ENCODE measurements at places on chromosomes 4 and X.

DNA sequence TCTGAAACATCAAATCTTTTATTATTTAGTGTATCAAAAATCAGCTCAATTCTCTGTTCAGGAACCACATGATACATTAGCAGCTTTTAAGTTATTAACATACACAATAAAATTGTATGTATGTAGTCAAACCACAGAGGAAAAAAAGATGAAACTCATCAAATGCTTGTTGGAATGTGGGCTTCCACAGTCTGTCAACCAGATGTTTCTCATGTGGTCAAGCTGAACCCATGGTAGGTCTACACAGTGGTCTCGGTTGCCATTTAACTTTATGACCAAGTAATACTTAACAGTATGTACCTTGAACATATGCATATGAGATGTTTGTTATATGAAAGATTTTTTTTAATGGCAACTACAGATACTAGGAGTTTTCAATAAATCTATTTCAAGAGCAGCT is 427.8 kb downstream of the IL15 start:
- DNase-seq: no peak

GRCh38 chrX:100449696-100450608 is 39.9 kb upstream of the PCDH19 start:
- DNase-seq: no peak

DNA sequence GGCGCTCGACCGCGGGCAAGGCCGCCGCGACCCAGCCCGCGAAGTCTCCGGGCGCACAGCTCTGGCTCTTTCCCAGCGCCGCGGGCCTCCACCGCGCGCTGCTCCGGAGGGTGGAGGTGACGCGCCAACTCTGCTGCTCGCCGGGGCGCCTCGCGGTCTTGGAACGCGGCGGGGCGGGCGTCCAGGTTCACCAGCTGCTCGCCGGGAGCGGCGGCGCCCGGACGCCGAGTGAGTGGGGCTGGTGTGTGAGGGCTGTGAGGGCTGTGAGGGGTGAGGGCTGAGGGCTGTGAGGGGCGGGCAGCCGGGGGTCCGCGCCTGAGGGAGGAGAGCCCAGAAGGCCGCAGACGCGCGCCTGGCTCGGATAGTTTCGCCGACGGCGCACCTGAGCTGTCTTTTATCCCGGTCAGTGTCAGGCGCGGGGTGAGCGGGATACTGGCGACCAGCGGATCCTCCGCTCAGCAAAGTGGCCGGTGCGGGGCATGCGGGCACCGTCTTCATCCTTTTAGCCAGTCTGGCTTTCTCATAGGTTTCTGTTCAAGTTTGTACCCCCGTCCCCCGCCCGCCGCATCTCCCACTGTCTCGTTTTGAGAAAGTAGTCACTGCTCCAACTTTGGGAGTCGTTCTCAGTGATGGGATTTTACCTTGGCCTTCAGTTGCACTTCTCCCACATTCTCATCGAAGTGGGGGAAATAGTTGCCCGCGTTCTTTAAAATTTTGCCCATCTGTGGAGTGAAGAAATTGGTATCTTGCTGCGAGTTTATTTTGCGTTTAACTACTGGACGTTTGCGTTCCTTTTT is 586 bp downstream of the HERC5 start:
- peak; percentile 66 for DNase-seq

DNA sequence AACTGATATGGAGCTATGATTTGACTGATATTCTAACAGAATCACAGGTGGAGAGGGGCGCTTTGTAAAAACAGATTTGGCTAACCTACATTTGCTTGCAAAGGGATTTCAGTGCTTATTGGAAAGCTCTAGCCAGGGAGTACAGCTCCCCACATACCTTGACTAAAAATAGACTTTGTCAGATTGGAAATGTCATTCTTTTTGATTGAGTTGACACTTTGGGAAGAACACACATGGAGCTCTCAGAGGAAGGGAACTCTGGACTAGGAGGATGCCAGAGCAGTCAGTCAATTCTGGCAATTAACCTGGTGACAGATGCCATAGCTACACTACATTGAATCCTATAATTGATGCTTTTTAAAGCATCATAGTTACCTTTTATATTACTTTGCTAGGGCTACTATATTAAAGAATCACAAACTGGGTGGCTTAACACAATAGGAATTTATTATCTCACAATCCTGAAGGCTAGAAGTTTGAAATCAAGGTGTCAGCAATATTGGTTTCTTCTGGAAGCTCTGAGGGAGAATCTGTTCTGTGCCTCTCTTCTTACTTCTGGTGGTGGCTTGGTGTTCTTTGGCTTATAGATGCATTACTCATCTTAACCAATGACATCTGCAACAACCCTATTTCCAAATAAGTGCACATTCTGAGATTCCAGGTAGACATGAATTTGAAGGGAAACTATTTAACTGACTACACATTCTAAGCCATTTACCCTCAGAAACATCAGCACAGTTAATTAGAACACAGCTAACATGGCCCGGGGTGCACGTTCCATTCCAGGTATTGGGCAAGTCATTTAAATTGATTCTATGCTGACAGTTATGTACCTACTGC is 8.4 kb upstream of the HERC3 start:
- DNase-seq: no peak

DNA sequence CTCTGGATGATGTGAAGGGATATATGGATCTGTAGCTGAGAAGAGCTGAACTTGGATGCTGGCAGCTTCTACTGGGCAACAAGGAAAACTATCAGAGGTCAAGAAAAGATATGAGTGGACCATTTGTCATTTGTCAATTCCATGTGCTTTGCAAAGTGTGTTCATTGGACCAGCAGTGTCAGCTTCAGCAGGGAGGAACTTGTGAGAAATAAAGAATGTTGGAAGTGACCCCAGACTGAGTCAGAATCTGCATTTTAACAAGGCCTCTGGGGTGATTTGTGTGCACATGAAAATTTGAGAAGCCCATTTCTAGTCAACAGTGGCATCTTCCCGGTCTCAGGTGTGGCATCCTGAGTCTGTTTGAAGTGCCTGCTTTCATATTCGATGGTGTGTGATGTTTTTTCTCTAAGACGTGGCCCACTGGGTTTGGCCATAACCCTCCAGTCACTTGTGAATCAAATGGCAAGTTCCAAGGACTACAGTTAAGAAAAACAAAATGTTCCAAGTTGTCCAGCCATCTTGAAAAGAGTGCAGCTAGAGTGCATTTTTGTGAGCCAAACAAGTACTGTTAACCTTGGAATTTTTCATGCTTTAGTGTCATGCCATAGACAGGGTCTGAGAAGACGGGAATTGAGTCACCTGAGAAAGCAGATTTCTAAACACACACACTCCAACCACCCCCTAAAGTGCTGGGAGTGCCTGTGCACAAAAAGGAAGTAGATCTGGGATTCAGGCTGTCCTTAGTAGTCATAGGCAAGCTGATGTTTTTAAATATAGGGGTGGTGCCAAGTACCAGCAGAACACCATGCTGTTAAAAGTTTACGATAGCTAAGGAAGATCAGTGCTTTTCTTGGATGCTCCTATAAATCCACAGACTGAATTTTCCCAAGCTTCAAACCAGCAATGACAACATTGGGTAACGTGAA is 26.4 kb downstream of the GPM6B start:
- no peak for DNase-seq

- DNase-seq: no peak
Measured at GRCh38 chr4:34158878-34159277, 2085.4 kb downstream of the ARAP2 start.

DNA sequence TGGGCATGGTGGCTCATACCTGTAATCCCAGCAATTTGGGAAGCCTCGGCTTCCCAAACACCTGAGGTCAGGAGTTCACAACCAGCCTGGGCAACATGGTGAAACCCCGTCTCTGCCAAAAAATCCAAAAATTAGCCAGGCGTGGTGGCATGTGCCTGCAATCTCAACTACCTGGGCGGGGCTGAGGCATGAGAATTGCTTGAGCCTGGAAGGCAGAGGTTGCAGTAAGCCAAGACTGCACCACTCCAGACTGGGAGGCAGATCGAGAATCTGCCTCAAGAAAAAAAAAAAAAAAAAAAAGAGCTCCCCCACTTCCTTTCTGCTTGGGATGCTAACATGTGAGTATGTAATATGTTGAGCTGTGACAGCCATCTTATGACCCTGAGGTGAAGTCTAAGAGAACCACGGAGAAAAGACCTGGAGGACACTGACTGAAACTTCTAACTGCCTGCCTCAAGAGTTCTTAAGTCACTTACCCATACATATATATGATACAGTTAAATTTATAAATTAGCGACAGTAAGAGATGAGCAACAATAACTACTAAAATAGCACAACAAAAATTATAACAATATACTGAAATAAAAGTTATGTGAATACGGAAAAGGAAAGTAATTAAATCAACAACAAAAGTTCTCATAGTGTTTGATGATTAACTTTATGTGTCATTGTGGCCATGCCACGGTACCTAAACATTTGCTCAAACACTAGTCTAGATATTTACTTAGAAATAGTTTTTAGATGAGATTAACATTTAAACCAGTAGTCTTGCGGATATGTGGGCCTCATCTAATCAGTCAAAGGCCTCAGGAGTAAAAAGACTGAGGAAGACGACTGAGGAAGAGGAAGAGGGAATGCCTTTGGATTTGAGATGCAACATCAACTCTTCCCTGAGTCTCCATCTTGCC is 178.3 kb downstream of the OPHN1 start:
- no peak for DNase-seq

- DNase-seq: no peak
Measured at GRCh38 chr4:158949099-158949498, 153.8 kb upstream of the RAPGEF2 start.

DNA sequence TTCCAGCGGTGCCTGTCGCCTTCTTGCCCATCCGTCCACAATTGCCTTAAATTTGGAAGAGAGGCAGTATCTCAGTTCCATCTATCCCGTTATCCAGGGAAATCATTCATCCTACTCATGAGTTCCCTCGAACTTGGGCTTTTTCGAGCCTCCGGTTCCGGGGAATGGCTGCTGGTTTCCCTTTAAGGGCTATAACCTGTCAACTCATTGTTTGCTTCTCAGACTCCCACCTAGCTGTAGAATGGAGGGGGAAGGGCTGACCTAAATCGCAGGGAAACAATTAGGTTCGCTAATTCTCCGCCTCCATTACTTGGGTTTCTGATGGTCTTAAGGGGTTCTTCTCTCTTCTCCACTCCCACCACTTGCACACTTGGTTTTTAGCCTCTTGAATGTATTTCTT is 1.2 kb downstream of the UCHL1 start:
- no peak for DNase-seq

GRCh38 chr4:166252487-166253402 is 379.7 kb downstream of the TLL1 start:
- DNase-seq: peak; percentile 32

- DNase-seq: peak; percentile 36
Measured at GRCh38 chrX:88613338-88613737, 133.7 kb upstream of the CPXCR1 start.

DNA sequence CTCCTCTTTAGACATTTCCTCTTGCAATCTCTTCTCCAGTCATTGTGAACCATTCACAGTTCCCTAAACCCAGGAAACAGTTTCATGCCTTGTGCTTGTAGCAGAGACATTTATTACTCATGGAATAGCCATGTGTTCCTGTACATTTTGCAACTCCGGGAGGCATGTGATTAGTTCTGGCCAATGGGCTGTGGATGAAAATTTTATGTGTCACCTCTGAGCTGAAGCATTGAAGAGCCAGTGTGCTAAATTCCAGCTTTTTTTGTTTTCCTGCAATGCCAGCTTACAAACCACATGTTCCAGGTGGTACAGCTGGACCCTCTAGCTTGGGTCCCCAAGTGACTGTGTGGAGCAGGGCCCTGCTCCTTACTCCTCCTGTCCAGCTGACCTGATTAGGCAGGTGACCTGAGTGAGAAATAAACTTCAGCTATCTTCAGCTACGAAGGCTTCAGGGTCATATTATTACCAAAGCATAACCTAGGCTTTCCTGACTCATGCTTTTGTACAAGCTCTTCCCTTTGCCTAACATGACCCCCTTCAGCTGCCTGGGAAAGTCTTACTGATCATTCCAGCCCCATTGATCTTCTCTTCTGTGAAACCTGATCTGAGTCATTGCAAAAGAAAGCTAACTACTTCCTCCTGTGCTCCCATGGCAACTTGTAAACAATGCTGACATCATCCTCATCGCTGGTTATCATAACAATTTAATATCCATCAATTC is 200.4 kb downstream of the PTTG2 start:
- no peak for DNase-seq

- DNase-seq: peak; percentile 60
Measured at GRCh38 chr4:54539500-54540029, 118.2 kb upstream of the KIT start.

DNA sequence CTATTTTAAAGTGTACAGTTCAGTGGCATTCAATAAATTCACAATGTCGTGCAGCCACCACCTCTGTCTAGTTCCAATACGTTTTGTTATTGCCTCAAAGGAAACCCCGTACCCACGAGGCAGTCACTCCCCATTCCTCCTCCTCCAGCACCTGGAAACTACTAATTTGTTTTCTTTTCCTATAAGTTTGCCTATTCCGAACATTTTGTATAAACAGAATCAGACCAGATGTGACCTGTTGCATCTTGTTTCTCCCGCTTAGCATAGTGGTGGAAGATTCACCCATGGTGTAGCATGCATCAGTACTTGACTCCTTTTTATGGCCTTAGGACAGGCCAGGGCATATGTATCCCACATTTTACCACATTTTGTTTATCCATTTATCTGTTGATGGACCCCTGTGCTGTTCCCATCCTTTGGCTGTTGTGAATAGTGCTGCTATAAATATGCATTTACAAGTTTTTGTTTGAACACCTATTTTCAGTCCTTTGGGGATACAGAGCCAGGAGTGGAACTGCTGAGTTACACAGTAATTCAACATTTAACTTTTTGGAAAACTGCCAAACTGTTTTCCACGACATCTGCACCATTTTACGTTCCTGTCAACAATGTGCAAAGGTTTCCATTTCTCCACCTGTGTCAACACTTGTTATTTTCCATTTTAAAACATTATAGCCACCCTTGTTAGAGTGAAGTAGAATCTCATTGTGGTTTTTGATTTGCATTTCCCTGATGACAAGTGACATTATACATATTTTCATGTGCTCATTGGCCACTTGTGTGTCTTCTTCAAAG is 57.8 kb upstream of the STX18 start:
- no peak for DNase-seq

GRCh38 chrX:2690856-2691542 is at the start of gene CD99:
Gene CD99, plus strand, starts transcription at chrX:2691295. Its CDS starts 66 bp downstream, at chrX:2691361.
- peak; percentile 95 for DNase-seq

GRCh38 chrX:118727686-118728339 is 407 bp downstream of the IL13RA1 start:
- peak; percentile 53 for DNase-seq

DNA sequence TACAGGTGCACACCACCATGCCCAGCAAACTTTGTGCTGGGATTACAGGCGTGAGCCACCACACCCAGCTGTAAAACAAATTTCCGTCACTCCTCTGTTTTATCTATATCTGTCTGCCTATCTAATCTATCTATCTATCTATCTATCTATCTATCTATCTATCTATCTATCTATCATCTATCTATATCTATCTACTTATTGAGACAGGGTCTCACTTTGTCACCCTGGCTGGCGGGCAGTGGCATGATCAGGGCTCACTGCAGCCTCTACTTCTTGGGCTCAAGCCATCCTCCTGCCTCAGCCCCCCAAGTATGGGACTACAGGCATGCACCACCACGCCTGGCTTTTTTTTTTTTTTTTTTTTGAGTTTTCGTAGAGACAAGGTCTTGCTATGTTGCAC is 20.6 kb downstream of the AKAP14 start:
- DNase-seq: no peak

Data from Caco-2 (cell line).